Fibroblast of the aortic adventitia (primary cell): ENCODE measurements at places on chromosomes 6 and 20.
A peak's percentile ranks its signal among the peaks of the same experiment; 100 is the strongest.

- peak; percentile 88 for DNase-seq
These were observed 284.4 kb downstream of the ESR1 start for GRCh38 chr6:152091851-152092341.

GRCh38 chr6:390914-391558 lies 516 bp upstream of the IRF4 start:
- DNase-seq, result peak; percentile 21

- no peak for DNase-seq
These were observed 20.2 kb upstream of the DLGAP4 start for GRCh38 chr20:36285746-36286447.

DNA sequence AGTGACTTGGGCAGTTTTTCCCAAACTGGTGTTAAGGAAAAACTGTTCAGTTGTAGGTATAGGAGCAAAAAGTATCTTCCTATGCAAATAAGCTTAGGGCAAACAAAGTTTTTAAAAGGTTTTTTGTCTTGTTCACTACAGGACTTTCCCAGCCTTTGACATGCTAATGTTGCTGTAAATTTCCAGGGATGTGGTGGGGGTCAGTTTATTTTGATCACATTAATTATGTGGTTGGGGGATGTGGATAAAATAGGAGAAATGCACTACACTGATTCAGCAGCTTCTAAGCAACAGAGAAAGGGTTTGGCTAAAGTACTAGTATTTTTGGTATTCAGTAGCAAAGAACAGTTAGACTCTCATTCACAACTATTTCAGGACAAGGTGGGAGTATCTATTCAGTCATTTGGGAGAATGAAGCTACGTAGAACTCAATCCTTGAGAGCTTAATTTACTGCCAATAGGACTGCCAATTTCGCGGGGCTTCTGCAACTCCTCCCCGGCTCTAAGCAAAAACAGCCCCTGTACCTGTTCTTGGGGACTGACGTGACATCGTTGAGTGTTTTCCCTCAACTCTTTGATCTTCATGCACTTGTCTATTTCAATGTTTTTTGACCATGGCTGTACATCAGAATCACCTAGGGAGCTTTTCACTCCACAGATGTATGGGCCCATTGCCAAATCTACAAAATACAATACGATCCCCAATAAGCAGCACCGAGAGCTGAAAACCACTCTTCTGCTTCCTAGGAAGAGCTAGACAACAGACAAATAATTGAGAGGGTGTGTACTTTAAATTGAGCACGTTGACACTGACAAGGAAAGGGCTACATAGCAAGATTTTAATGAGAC lies 94.8 kb upstream of the NHSL1 start:
- no peak for DNase-seq

- no peak for DNase-seq
These were observed 72.5 kb downstream of the ANKS1A start for GRCh38 chr6:34961574-34961973.
